ENCODE measurements at places on chromosomes 12 and 14.

DNA sequence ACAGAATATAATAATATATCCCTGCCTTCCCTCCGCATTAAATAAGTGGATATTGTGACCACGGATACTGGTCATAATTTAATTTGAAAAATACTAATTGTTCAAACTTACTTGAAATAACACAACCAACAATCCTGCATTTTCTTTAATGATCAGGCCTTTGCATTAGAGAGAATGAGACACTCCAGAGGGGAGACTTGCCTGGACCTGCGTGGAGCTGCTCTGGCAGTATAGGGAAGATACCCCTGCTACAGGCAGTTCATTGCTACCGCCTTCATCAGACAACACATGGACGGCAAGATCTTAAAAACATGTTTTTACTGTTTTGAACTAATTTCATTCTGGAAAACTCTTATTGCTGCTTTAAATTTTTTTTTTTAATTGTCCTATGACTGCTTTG is 211.0 kb upstream of the FAR2 start:
- no peak for DNase-seq

GRCh38 chr12:88325816-88326189 is 183.7 kb downstream of the TMTC3 start:
- no peak for DNase-seq

GRCh38 chr14:50045039-50045711 is 71.2 kb downstream of the VCPKMT start:
- DNase-seq, result peak; percentile 28

GRCh38 chr12:29521951-29522350 is 24.5 kb upstream of the OVCH1 start:
- DNase-seq, result no peak

DNA sequence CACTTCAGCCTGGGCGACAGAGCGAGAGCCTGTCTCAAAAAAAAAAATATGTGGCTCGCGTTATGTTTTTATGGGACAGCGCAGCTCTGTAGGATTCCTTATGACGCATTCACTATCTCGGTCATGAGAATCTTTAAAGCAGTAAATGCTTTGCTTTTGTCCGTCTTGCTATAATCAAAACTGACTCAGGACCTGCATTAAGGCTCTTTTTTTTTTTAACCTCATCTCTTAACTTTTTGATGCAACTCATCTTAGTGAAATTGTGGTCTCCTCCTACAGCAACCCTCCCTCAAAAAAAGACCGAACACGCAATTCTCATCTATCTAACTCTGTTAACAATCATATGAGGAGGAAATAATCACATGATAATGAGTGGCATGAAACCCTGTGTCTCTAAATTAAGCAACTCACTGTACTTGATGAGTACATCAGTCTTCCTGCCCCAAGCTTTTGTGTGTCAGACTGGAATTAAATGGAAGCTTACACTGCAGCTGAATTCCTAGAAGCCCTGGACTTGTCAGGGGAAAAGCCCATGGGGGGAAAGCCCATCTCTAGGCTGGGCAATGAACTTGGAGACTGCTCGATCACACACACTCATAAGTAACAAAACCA is 4.3 kb downstream of the P2RX4 start:
- DNase-seq, result no peak

DNA sequence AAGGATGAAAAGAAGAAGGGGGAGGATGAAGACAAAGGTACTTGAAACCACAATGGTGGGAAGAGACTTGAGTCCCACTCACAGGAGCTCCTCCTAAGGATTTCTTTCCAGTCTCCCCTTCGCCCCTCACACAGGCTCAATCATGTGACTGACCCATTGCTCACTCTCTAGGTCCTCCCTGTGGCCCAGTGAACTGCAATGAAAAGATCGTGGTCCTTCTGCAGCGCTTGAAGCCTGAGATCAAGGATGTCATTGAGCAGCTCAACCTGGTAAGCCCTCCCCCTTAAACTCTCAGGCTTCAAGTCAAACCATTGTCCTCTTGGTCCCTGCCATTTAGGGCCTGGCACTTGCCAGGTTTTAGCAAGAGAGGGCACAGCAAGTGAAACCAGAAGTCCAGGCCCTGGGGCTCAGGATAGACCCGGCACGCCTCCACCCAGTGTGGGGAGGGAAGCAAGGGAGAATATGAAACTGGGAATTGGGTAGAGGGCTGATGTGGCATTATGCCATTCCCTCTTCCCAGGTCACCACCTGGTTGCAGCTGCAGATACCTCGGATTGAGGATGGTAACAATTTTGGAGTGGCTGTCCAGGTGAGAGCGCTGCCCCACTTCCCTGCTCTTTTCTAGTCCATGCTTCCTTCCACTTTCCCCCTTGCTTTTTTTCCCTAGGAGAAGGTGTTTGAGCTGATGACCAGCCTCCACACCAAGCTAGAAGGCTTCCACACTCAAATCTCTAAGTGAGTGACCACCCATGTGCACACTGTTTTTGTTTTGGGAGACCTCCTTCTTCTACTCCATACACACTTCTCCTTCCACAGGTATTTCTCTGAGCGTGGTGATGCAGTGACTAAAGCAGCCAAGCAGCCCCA is 1.8 kb downstream of the PSME1 start:
- DNase-seq, result no peak

- DNase-seq, result no peak
Observed at GRCh38 chr12:107605293-107605692, 80.3 kb upstream of the PWP1 start.

GRCh38 chr12:31578632-31579031 is 12.3 kb downstream of the DENND5B start:
- DNase-seq, result no peak

GRCh38 chr14:75927564-75928087 is 54.2 kb downstream of the TGFB3 start:
- no peak for DNase-seq

GRCh38 chr14:57865066-57865402 is 858 bp downstream of the SLC35F4 start:
- DNase-seq, result no peak

DNA sequence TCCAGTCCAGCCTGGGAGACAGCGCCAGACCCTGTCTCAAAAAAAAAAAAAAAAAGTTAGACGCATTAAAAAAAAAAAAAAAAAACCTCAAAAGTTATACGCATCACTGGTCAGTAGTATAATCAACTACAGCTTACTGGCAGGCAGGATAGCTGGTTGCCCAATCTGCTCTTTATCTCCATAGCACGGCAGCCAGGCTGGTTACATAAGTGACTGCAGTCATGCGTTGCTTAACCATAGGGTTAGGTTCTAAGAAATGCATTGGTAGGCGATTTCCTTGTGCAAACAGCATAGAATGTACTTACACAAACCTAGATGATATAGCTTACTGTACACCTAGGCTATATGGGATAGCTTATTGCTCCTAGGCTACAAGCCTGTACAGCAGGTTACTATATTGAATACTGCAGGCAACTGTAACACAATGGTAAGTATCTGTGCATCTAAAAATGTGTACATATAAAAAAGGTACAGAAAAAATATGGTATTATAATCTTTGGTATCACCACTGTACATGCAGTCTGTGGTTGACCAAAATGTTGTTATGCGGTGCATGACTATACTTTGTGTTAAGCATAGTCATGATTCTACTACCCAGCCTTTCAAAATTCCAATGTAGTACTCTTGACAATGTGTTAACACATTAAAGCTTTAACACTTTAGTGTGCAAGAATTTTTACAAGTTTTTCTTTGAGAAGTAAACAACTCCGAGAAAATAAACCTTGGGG is 8.1 kb downstream of the L2HGDH start:
- DNase-seq, result no peak

DNA sequence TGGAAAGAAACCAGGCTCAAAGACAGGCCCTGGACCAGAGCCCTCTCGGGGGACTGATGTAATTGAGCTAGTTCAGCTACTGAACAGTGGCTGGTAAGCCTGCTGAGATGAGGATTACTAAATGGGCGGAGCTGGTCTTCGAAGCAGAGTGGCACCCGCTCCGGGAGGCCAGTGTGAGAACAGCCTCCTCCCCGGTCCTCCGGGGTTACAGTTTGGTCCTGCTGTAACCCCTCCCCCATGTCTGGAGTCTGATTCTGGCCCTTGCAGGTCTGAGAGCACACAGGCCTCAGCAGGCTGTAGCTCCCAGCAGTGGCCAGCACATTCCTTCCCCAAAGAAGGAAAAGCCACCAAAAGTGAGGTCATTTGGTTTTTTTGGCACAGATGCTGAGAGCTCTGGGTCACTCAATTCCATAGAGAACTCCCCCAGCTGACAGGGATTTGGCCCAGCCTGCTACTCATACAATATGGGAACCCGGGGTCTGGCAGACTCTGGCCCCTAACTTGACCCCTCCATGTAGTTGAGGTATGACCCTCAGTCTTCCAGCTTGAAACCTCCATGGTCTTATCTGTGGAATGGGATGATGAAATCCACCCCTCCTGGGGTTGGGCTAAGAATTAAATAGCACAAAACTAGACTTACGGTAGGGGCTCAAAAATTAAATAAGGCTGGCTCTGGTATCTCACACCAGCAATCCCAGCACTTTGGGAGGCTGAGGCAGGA is 39.0 kb downstream of the ACTN1 start:
- no peak for DNase-seq

- DNase-seq, result no peak
Observed at GRCh38 chr14:93720981-93721483, 67.3 kb downstream of the PRIMA1 start.

GRCh38 chr12:131672311-131672940 is 38.5 kb upstream of the SFSWAP start:
- DNase-seq, result no peak

DNA sequence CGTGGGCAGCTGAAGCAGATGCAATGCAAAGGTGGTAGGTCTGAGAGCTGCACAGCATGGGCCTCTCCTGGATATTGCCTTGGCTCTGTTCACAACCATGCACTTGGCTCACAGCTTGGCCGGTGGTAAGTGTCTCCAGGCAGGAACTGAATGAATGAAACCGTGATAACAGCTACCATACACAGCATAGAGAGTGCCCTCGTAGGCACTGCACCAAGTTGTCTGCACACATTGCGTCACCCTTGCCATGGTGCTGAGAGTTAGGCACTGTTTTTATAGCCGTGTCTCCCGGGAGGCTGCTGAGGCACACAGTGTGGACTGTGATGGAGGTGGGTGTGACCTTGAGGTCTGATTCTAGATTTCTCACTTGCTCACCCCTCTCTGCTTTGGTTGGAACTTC is 157.6 kb upstream of the VASH1 start:
- no peak for DNase-seq

GRCh38 chr14:32427726-32428528 is 98.8 kb downstream of the AKAP6 start:
- no peak for DNase-seq

DNA sequence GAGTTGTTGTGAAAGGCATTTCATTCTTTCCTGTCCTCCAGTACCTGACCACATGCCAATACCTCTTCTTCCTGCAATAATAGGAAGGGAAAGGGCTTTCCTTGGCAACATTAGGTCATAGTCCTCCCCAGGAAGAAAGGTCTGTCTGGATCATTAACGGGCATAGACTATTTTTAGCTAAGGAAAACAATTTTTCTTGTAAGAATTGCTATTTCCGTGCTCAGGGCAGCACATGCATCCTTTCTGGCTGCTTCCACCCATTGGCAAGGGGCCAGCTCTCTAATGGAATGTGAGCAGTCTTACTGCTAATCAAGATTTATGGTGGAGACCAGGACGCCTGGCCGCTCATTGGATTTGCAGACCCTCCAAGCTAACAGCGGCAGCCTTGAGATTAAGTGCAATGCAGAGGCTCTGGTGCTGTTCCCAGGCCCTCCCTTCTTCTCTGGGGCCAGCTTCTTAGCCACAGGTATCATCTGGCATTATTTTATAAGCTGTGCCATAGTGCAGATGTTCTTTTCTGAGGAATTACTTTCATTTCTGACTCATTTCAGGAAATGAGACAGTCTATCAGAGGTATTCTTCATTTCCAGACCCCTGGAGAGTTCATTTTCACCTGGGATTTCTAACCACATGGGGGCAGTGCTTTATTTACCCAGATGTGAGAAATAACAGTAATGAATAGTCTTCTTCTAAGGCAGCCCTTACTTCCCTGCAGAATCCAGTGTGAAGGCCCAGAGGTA is 52.9 kb downstream of the ANO6 start:
- DNase-seq, result no peak

DNA sequence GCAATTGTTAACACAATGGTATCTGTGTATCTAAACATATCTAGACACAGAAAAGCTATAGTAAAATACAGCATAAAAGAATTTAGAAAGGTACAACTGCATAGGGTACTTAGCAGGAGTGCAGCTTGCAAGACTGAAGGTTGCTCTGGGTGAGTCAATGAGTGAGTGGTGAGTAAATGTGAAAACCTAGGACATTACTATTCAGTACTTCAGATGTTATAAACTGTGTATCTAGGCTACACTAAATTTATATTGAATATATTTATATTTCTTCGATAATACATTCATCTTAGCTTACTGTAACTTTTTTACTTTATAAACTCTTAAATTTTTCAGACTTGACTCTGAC is 409.0 kb upstream of the DCN start:
- no peak for DNase-seq

DNA sequence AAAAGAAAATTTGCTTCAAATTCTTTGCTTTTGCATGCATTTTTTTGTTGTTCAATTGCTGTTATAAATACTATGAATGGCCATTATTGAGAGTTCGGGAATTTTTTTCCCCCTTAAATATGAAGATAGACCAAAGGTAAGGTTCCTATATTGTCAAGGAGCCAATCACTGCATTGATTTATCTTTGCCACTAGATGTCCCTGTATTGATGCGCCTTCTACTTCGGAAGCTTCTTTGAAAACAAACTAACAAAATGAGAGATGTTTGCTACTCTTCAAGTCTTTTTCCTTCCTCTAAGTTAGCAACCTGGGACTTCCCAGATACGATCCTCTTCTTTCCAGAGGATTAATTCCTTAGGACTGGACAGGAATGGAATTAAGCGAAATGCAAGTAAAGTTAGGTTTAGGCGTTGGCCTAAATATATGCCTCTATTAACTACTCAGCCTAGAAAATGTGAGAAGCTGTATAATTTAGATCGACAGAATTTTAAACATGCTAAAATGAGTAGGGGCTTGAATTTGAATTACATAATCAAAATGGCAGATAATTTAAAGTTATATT is 318.1 kb downstream of the AEBP2 start:
- no peak for DNase-seq

- DNase-seq, result no peak
Observed at GRCh38 chr14:56744016-56744415, 66.3 kb downstream of the OTX2 start.

GRCh38 chr12:30012816-30013450 is 229.2 kb upstream of the TMTC1 start:
- no peak for DNase-seq

GRCh38 chr12:108505129-108505528 is 9.9 kb upstream of the FICD start:
- no peak for DNase-seq

DNA sequence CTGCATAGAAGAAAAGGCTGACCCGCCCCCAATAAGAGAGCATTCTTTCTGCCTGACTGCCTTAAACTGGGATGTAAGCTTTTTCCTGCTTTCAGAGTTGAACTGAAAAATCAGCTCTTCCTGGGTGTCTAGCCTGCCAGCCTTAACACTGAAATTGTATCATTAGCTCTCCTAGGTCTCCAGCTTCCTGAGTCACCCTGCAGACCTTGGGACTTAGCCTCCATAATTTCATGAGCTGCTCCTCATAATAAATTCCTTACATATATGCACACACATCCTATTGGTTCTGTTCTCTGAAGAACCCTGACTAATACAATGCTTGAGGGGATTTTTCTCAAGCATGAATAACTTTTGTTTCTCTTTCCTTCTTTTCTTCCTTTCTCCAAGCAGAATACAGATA is 76.4 kb upstream of the FAR2 start:
- no peak for DNase-seq

All from T-helper 1 cell (primary cell).